Activated CD4-positive, alpha-beta T cell treated with anti-CD3 and anti-CD28 coated beads, Interleukin-2, Interleukin-6, amounts not matched to agents 100 ng/mL and 50 ng/mL, durations not matched to agents 16 hours and 8 hours (primary cell): ENCODE measurements at places on chromosomes 1 and 21.

GRCh38 chr1:34379911-34380310, 203.2 kb downstream of the C1orf94 start:
- DNase-seq = no peak

DNA sequence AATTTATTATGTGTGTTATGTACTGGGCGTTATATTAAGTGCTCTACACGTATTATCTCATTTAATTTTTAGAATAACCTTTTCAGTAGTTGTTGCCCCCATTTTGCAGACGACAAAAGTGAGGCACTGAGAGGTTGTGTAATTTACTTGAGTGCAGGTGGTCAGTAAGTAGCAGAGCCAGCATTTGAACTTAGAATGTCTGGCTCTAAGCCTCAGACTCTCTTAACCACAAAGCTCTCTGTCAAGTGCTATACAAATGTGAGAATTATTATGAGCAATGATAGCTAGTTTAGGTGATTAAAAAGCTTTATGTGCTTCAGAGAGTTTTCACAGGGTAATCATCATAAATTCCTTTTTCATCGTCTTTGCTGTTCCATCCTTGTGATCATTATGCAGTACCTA, 96.3 kb upstream of the UBE2U start:
- DNase-seq = no peak

DNA sequence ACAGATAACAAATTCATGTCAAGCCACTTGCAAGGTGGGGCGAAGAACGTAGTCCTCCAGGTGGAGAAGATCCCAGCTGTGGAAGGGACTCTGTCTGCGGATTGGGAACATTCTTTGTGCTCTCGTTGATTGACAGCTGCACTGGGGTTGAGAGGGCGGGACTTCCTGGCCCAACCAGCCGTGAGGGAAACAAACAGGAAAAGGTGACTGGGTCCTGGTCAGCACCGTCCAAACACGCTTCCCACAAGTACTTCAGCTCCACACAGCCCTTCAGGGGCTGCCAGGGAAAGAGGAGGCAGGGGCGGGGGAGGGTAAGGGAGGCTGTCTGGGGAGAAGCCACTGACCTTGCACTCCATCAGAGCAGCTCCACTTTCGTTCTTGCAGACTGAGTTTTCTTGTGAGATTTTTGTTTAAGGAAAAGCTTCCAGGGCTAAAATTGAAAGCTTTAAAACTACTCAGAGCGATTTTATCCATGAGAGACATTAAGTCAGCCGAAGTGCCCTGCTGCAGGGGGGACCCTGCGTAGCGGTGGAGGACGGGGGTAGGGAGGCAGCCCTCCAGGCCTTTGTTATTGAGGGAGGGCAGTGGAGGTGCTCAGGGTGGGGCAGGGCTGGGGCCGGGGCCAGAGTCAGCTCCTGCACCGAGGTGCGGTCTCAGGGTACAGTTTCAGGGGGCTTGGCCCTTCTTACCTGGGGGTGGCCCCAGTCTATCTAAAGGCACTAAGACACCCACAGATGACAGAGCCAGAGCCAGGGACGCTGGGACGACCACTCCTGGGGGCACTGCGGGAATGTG, 21.6 kb upstream of the STUM start:
- no peak for DNase-seq

DNA sequence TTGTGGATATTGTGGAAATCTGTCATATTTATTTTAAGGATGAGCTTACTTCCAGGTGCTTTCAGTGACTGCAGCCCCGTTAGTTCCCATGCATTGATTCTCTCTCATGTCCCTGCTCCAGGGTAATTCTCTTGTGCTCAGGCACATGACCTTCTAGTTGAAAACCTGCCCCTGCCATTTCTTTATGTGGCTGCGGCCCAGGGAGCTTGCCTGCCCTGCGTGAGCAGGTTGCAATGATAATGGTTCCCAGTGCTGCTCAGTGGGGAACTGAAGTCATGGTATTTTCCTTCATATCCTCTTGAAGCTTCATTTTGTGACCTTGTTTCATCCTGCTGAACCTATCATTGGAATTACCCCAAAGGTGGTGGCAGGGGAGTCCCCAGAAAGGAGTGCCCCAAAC, 229.8 kb downstream of the DISC1 start:
- DNase-seq = no peak

- no peak for DNase-seq
Measured at GRCh38 chr1:39652105-39652504, 12.7 kb upstream of the HEYL start.

DNA sequence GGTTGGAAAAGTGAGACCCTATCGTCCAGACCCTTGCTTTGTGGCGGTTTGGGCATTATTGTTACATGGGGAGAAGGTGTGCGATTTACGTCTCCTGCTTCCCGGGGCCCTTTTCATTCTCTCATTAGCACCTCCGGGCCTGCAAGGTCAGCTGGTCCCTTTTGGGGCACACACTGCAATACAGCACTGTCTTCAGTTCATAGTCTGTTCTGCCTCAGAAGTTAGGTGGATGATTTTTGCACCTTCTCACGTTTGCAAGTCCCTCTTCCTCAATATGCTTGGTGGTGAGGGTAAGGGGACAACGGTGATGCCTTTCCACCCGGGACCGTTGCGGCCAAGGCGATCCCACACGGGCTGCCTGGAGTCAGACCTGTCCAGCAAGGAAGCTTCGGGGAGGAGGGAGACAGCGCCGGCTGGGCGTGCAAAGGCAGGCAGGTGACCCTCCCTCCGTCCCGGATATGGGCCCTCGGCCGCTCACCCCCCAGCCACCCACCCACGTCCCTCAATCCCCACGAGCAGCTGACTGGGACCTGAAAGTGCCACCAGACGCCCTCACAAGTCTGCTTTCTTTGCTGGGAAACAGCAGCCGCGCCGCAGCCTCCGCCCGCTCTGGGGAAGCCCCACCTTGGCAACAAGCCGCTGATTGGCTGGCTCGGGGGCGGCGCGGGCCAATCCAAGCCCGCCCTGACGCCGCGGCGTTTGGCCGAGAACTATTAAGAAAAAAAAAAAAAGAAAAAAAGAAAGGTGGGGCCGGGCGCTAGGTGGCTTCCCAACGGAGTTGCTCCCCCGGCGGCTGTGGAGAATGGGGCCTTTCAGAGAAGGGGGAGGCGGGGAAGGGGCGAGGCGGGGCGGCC, 21.7 kb downstream of the BTG2 start:
- DNase-seq = peak; percentile 96

- DNase-seq = no peak
Measured at GRCh38 chr1:45574105-45574626, 9.7 kb upstream of the NASP start.

- DNase-seq = no peak
Measured at GRCh38 chr1:21262293-21263051, 27.8 kb downstream of the ECE1 start.

DNA sequence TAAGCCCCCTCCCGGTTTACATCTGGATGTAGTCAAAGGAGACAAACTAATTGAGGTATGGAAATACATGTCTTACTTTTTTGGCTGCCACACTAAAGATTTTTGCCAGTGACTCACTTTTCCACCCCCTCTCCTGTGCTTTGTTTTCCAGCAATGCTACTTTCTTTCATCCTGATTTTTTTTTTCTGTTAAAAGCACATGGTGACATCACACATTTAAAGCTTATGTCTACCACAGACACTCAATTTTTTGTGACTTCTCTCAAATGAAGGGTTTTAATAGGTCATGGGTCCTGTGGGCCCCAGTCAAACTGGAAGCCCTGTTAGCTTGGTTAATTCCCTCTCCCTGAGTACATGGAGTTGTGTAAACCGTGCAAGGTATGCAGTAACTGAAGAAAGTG, 2.2 kb downstream of the PPP1R8 start:
- DNase-seq = no peak

DNA sequence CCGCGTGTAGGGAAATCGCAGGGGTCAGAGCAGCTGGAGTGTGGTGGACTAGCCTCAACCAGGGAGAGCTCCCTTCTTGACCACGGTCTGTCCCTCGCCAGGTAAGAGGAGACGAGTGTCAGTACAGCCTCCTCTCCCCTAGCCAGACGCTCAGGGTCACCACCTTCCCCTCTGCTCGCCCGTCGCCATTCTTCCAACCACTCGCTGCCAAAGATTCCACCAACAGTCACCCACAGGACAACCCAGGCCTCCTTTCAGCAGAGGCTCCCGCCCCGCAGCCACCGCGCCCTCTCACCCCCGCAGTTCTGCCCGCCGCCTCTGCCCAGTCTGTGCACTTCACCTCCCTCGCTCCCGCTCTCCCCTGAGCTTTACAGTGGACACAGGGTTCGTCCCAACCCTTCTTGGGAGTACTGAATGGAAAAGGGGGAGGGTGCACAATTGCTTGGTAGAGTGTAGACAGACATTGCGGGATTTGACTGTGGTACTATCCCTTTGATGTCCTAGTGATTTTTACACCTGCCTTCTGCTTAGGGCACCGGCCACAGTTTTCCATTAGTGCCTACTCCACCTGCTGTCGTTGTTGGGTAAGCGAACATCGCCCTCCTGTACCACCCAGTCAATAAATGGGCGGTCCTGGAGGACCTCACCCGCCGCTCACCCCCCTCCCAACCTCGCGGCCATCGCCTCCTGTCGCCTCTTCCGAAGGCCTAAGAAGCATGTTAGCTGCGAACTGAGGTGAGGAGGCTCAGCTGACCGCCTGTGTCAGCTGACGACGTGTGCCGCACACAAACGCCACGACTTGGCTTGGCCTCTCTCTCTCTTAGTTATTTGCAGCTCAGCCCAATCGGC, 9.2 kb upstream of the NBPF11 start:
- DNase-seq = no peak

DNA sequence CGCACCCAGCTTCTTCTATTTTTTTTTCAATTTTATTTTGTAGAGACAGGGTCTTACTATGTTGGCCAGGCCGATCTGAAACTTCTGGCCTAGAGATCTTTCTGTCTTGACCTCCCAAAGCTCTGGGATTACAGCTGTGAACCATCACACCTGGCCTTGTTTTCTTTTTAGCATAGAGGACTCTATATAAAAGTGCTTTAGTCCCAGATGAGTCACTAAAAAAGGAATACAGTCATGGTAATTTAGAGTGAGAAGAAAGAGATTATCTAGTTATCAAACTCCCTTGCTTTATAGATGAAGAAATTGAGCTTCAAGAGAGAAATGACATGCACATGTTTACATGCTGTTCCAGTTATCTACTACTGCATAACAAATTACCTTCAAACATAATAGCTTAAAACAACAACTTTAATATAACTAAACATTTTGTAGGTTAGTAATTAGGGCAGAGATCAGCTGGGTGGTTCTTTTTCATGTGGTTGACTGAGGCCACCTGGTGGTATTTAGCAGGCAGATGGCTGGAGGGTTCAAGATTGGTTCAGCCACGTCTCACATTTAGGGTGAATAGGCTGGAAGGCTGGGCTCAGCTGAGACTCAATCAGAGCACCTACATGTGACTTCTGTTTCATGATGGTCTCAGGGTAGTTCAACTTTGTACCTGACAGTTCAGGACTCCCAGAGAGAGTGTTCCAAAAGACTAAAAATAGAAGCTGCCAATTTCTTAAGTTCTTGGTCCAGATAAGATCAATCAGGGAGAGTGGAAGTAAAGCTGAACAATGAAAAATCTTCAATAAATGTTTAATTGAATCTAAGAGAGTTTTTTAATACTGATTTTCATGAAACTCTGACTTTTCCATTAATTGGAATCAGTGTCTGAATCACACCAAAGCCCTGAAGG, 16.9 kb upstream of the MTF2 start:
- peak; percentile 50 for DNase-seq

DNA sequence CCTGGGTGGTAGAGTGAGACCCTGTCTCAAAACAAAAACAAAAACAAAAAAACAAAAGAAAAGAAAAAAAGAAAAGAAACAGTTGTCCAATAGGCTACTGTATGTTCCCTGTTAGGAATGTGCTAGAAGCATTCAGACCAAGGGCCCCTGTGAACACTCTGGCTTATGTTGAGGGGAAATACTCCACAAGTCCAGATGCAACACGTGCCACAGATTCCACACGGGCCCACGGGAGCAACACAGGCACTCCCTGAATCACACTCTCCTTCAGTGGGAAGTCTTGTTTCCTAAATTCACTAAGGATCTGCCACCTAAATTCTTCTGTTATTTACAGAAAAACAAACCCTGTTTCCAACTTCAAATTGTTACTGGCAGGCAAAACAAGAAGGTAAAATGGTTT, 291.1 kb downstream of the PCP4 start:
- no peak for DNase-seq

- DNase-seq = no peak
Measured at GRCh38 chr1:240312872-240313271, 221.2 kb downstream of the FMN2 start.

DNA sequence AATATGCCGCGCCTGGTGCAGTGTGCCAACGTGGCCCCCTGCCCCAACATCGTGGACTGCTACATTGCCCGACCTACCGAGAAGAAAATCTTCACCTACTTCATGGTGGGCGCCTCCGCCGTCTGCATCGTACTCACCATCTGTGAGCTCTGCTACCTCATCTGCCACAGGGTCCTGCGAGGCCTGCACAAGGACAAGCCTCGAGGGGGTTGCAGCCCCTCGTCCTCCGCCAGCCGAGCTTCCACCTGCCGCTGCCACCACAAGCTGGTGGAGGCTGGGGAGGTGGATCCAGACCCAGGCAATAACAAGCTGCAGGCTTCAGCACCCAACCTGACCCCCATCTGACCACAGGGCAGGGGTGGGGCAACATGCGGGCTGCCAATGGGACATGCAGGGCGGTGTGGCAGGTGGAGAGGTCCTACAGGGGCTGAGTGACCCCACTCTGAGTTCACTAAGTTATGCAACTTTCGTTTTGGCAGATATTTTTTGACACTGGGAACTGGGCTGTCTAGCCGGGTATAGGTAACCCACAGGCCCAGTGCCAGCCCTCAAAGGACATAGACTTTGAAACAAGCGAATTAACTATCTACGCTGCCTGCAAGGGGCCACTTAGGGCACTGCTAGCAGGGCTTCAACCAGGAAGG, 4.3 kb downstream of the GJB3 start:
- no peak for DNase-seq

DNA sequence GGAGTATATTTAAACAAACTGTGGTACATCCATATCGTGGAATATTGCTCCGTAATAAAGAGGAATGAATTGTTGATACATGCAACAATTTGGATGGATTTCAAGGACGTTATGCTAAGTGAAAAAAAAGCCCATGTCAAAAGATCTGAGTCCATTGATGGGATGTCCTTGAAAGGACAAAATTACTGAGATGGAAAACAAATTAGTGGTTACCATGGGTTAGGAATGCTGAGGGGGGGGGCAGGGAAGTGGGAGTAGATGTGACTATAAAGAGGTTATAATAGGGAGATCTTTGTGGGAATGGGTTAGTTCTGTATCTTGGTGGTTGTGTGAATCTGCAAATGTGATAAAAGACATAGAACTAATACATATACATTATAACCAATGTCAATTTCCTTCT, 409.3 kb downstream of the SRGAP2C start:
- DNase-seq = no peak

DNA sequence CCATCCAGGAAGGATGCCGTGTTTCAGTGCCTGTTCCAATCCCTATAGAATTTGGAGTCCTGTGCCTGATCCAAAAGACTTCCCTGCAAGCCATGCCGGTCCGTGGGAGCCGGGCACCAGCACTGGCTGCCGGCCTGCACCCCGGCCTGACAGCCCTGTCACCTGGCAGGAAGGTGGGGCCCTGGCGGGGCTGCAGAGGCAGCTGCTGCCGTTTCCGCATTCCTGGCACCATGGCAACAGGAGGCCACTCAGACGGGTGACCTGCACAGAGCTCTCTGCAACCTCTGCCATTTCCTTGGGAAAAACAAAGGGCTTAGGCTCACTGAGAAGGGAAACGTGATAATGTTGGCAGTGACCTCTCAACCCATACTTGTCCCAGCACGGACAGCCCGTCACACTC, 63.2 kb upstream of the TMEM51 start:
- DNase-seq = no peak
